ENCODE measurements at places on chromosomes 16 and 17. TPM values are rescaled to one million over a fixed set of nuclear protein-coding genes. Genes with fewer than 3 reads are reported as not detected.

DNA sequence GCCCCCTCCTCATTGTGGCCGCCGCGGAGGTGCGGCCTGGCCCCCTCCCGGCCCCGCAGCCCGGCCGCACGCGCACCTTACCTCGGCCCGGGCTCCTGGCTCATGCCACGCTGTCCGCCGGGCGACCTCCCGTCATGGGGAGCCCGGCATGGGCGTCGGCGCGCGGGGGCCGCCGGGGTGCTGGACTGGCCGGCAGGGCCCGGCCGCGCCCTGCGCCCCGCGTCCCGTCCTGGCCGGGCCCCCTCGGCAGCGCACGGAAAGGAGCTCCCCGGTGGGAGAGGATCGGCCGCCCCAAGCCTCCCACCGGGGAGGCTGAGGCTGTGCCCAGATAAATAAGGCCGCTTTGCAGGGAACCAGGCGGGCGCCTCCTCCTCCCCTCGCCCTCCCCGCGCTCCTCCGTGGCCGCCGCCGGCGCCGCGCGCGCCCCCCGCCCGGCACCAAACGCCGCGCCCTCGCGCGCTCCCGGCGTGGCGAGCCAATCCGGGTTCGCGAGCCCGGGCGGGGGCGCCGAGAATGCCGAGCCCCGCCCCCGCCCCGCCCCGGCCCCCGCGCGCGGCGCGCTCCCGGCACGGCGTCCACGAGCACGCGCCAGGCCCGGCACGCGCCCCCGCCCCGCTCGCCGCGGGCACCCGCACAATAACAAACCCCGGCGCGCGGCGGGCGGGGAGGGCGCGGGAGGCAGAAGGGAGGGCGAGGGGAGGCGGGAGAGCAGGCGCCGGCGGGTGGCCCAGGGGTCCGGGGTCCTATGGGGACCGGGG lies at the start of gene FBXL16:
Gene FBXL16, minus strand, starts transcription at position 371 of the 758 bp plus-strand sequence. CDS start 8,396 bp downstream, outside the sequence.
- DNase-seq = no peak

DNA sequence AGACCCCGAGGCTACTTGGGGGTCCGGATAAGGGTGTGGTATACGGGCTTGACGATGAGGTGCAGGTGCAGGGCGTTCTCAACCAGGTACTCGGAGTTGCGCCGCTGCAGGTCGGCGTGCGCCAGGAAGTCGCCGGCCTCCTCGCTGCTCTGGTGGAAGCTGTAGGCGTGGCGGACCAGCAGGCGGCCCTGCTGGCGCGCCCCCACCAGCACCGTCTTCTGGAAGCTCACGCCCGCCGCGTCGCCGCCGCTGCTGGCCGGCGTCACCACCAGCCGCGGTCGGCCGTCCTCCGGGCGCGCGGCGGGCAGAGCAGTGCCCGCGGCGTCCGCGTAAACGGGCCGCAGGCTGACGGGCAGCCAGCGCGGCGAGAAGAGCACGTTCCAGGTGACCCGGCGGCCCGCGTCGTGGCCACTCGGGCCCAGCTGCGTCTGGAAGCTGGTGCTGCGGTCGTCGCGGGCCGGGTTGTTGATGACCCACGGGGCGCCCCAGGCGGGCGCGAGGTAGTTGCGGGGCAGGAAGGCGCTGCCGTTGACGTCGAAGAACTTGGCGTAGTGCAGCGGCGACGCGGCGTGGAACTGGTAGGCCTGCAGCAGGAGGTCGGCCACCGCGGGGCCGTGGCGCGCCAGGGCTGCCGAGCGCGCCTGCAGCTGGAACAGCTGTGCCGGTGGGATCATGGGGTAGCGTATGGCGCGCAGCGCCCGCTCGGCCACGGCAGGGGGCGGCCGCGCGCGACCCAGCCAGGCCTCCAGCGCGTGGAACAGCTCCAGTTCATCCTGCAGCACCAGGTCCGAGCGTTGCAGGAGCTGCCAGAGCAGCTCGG lies 4.8 kb downstream of the BTBD17 start:
- no peak for DNase-seq

- no peak for DNase-seq
These were observed 218.9 kb downstream of the USP22 start for GRCh38 chr17:20823905-20824304.

- DNase-seq = no peak
These were observed 68.4 kb downstream of the ABCC1 start for GRCh38 chr16:16017812-16018211.

DNA sequence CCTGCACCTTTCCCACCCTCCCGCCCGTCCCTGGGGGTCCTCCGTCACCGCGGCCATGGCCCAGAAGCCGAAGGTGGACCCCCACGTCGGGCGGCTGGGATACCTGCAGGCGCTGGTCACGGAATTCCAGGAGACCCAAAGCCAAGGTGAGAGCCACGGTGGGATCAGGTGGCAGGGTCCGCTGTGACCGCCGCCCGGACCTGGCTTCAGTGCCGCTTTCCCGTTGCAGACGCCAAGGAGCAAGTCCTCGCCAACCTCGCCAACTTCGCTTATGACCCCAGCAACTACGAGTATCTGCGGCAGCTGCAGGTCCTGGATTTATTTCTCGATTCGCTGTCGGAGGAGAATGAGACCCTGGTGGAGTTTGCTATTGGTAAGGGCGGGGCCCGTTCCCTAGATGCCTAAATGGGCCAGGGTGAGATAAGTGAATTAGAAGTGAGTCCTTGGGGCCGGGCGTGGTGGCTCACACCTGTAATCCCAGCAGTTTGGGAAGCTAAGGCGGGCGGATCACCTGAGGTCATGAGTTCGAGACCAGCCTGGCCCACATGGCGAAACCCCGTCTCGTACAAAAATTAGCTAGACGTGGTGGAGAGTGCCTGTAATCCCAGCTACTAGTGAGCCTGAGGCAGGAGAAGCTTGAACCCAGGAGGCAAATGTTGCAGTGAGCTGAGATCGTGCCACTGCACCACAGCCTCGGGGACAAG lies 617 bp downstream of the ARMC7 start:
- no peak for DNase-seq

Gene FAM171A2
- 1.8 TPM for total RNA-seq

Gene IRX6
- 13.0 TPM for total RNA-seq

Gene HBA2
- total RNA-seq = 248 TPM

Gene NF1
- total RNA-seq = 61.6 TPM

Gene FBXO39
- total RNA-seq = 0.49 TPM

Gene TMIGD1
- total RNA-seq = not detected

Data from upper lobe of right lung (tissue), 1 donor.